ENCODE measurements at places on chromosomes 6 and 20.

GRCh38 chr6:155641603-155642002, 186.0 kb upstream of the NOX3 start:
- DNase-seq = no peak

DNA sequence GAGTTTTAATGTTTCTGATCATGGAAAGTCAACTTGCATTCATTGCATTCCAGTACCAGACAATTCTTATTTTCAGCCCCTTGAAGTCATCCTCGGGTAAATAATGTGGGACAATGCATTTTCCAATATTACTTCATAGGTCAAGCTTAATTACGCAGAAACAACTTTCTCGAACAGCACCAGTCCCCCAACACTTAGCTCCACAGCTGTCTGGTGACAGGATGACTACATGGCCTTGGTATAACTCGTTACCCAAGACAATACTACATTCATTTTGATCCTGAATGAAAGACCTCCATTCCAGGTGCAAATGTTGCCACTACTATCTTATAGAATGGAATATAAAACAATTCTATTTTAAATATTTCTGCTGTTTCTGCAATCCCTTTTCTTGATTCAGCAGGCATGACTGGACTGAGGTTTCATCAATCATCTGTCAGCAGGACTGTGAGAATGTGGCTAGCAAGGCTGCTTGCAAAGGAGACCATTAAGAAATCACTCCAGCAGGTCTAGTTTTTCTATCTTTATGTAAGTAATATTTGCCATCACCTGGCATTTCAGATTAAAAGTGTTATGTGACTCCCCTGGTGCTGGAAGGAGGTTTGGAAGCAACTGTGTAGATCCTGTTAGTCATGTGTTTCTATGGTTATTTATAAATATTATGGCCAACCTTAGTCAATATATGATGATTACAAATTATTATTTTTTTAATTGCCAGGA, 147.9 kb downstream of the HAO1 start:
- DNase-seq = no peak

- no peak for DNase-seq
These were observed 96.8 kb upstream of the MLIP start for GRCh38 chr6:54014440-54014839.

DNA sequence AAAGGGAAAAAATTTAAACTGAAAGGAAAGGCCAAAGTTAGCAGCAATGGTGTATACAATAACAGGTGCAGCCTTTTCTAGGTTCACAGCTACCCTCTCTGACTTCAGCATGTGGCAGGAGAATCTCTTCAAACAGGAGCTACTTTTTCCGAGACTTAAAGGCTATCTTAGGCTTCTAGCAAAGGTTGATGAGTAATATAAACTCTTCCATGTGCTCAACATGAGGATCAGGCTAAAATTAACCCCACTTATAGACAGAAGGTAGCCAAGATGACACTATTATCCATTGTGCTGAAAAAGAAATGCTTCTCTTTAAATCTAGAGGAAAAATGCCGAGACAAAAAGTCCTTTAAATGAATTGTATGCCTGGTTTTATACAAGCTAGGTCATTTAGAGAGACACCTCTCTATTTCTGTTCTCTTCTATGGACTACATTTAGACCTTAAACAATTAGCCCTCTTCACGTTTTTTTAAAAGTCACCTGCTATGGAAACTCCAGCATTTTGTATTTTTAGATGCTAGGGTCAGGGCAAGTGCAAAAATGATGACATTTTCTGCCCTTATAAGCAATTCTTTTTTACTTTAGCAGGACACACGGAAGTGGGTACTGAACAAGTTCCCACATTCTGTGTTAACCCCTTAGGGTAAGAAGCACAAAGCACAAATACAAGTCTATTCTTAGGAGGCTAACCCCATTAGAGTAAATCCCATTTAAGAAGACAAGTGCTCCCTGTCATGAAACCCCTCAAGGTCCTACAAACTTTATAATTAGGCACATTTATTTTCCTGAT, 216.8 kb upstream of the CITED2 start:
- no peak for DNase-seq

DNA sequence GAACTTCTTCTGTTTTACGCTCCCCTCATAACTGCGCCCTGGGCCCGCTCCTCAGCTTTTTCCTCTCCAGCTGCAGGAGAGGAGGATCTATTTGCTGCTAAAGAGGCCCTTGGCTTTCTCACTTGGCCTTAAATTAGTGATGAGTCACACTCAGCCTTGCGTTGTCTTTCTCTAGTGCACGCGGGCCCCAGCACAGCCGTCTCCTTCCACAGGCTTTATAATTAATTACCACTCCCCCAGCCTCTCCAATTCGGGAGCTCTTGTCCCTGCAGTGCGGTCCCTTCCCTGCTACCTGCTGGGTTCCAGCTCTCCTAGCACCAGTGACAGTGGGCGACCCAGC, 25.2 kb downstream of the PACSIN1 start:
- no peak for DNase-seq

- no peak for DNase-seq
These were observed 141.9 kb upstream of the SNX9 start for GRCh38 chr6:157681041-157681650.

- no peak for DNase-seq
These were observed 182.0 kb upstream of the AGPAT4 start for GRCh38 chr6:161455848-161456247.

DNA sequence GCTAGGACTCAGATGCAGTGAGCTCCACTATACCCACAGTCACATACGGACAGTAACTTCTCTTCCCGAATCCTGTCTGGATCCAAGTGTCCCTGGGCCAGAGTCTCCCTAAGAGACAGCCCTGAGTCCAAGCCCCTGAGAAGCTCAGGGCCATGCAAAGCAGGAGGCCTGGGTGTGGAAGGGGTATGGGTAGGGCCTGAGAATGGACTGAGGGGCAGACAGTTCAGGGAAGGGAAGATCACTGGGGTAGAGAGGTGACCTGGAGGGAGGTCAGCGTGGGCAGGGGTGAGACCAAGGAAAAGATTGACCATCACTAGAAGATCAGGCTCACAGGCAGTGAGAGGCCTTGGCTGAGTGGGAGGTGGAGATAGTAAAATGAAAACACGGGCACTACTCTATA, 8.8 kb downstream of the RPS6KA2 start:
- DNase-seq = no peak

DNA sequence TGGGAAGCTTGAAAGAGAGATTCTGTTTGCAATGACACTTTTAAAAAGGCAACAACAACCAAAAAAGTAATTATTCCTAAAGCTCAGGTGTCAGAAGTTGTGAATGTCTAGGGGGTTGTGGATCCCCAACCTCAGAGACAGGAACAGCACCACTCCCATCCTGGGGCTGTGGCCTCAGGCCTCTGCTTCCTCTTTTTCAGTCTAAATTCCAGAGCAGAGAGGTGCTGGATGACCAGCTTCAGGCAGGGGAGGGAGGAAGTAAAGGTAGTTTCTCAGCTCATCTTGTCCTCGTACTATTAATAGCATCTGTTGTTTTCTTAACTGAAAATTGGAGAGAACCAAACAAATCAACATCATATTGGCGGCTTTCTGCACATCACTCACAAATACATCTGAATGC, 8.3 kb downstream of the NT5E start:
- DNase-seq = no peak

DNA sequence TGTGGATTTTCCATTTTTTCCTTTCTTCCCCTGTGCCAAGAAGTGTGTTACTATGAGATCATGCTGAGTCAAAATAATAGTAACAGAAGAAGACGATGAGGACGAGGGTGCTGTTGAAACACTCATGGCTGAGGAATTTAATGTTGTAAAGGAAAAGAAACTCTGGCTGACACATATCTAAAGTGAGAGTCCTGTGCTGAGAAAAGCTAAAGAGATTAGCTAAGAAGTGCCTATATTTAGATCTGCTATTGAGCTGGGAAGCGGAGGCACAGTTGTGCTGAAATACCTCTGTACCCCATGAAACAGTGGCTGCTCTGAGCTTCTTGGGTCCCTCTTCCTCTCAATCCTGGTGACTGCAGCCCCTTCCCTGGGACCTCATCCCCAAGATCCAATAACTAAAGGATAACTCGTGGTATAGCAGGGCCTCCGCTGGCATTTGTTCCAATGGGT, 1.1 kb upstream of the SYTL3 start:
- DNase-seq = no peak

DNA sequence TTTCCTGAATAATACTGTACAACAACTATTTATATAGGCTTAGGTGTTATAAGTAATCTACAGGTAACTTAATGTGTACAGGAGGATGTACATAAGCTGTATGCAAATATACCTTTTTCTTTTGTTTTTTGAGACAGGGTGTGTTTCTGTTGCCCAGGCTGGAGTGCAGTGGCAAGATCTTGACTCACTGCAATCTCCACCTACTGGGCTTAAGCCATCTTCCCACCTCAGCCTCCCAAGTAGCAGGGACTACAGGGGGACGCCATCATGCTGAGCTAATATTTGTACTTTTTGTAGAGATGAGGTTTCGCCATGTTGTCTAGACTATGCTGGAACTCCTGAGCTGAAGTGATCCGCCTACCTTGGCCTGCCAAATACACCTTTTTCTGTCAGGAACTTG, 191.7 kb upstream of the ZNF217 start:
- DNase-seq = no peak

DNA sequence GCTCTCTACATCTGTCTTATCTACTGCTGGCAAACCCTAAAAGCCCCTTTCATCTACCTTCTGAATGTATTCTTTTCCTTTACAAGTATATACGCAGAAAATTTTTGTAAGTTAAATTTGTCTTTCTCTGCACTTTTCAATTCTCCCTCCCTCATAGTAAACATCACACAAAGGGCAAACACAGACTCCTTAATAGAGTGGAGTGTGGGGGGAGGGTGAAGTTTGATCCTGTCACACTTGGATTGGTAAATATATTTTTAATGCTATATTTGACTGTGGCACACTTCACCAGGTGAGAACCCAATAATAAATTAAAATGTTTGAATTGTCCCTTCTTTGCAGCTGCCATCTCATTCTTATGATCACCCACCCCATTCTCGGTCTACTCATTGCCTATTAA, 33.2 kb upstream of the PAQR8 start:
- DNase-seq = no peak

- DNase-seq = no peak
These were observed 6.5 kb downstream of the HELZ2 start for GRCh38 chr20:63567386-63568169.

GRCh38 chr20:32453467-32454163, 95.5 kb downstream of the ASXL1 start:
- DNase-seq = no peak

DNA sequence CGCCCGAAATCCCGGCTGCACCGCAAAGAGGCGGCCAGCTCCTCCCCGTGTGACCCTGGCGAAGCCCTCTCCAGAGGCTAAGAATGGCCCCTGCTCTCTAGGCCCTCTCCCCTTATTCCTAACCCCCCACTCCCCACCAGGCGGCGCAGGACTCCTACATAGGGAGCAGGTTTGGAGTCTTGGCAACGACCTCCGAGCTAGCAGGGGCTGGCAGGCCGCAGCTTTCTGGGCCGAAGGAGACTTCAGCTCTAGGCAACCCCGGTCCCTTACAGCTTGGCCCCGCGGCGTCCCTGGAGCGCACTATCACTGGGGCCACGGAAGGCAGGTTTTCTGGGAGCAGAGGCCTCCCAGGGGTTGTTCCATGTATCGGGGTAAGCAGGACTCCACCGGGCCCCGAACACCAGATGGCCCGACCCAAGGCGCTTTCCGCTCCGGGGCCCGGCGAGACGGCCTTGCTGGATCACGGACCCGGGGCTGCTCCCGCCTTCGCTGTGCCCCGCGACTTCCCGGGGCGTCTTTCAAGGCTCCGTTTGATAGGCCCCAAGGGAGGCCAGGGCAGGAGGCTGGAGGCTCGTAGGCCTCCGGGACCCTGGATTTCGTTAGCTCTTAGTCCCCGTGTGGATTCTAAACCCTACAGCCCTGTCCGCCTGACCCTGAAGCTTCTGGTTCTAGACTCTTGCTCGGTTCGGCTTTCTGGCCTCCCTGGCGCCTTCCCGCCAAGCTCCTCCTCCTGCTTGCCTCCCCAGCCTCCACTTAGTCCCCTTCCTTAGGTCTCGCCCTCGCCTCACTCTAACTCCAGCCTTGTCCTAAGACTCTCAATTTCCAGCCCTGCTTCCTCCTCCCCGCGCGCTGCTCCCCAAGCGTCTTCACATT, 1.9 kb downstream of the SLC32A1 start:
- DNase-seq = peak; percentile 91

DNA sequence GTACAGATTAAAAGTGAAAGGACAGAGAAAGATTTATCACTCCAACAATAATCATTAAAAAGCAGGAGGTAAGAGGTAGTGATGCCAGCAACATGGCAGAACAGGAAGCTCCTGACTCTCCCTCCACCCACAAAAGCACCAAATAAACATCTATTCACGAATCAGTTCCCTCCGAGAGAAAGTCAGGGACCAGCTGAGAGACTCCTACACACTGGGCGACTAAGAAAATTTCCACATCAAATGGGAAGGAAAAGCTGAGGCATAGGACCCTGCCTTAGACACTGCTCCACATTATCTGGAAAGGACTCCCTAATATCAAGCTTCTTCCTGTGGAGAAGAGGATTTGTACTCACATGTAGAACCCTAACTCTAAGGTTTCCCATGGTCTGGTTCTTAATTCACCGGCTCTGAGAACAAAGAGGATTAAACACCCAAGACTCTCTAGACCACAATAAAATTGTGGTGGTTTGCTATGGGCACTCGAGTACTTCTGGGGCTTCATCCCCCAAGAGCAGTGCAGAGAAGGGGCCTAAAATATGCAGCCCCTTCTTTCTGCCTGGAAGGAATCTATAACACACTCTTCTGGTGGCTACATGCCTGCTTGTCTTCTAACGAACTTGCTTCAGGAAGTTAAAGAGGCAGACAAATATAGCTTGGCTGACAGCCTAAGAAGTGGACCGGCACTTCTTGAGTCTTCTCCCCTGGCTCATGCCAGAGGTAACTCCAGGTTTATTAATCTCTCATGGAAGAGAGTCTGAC, 29.4 kb upstream of the ASF1A start:
- no peak for DNase-seq

- DNase-seq = peak; percentile 29
These were observed 870 bp downstream of the PAK5 start for GRCh38 chr20:9838035-9838377.

DNA sequence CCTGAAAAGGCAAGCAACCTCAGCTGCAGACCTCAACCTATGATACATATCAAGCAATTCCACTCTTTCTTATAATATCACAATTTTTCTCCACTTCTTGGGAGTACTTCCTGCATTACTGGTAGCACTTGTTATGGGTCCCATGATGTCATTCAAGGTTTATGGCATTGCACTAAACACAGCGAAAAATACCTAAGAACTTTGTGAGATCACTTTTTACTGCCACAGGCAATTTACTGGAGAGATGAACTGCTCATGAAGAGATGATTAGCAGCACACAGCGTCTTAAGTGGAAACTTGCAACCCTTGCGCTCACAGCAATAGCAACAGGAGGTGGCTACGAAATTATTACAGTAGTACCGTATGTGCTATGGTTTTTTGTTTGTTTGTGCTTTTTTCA, 19.3 kb upstream of the RIMS4 start:
- DNase-seq = no peak

DNA sequence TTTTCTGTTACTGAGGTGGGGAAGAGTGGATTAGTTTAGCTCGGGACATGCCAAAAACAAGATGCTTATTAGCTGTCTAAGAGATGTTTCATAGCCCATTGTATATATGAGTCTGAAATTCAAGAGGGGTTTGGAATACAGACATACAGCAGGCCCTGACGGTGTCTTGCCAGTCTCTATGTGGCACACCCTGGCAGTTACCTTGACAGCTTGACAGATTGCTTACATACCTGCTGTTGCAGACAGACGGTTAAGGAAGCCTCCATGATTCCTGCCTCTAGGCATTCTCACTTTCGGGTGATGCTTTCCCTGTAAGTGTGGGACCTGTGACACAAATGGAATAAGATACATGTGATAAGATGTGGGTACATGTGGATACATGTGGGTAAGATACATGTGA, 95.0 kb downstream of the QRSL1 start:
- no peak for DNase-seq

- no peak for DNase-seq
These were observed 55.9 kb upstream of the HDDC2 start for GRCh38 chr6:125357515-125358256.
